CD4-positive, alpha-beta T cell treated with Interleukin-6 at 100 ng/mL for 8 hours (primary cell): ENCODE measurements at places on chromosomes 2 and 18.

GRCh38 chr18:37294951-37295350 lies 270.6 kb downstream of the CELF4 start:
- DNase-seq = no peak

- no peak for DNase-seq
Measured at GRCh38 chr2:156779416-156780120, 343.4 kb downstream of the GPD2 start.

DNA sequence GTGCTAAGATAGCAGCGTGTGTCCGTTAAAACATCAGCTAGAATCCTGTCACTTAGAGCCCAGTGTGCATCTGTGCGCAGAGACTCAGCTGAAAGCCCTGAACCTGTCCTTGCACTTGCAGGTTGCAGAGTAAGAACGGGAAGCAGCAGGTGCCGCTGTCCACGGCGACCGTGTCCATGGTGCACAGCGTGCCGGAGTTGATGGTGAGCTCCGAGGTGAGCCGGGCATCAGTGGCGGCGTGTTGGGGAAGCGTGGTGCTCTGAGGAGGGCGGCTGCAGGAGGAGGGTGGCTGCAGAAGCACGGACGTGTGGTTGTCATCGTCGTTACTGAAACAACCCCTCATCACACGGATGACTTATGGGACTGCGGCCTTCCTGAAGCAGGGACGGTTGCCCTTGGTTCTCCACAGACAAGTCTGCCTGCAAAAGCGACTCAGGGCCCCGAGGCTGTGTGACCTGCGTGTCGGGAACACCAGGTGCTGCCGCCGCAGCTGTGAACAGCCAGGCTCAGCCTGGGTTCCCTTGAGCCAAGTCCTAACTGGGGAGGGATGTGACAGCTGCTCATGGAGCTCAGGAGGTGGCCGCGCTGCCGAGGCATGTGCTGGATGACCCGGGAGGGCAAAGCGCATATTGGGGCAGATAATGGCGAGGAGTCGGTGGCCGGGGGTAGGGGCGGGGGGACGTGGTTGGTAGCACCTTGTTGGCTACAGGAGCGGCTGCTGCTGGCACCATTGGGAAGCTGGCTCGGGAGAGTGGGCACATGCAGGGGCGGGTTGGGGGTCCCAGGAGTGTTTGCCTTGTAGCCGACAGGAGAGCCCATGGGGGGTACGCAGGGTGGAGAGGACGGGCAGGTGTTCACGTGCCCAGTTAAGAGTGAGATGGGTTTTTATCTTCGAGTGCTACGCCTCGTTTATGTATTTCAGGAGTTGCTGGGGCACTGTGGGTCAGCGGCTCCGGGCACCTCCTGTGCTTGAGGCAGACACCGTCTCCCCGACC lies 16.6 kb downstream of the CTDP1 start:
- no peak for DNase-seq

- no peak for DNase-seq
Measured at GRCh38 chr2:165408186-165408585, 61.3 kb upstream of the CSRNP3 start.

GRCh38 chr2:226136739-226137138 lies 662.9 kb downstream of the IRS1 start:
- DNase-seq = no peak

DNA sequence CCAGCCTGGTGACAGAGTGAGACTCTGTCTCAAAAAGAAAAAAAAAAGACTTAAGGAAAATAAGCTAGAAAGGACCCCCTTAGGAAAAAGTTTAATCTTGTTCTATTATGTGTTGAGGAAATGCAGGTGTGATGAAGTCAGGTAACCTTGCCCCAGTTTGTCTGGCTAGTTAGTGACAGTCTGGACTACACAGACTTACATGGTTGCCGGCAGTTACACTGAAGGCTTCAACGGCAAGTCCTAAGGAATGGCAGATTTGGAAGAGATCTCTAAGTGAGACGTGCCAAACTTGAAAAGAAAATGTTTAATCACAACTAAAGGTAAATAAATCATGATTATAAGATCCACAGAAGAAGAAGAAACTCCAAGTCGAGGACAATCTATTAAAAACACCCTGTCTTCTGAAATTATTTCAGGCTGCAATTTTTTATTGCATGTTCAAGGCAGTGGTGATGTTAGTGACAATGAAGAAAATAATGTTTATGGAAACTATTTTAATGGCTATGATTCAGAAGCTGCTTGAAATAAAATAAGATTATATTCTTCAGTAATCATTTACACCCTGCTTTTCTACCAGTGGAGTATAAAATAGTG lies 84.2 kb downstream of the TTC27 start:
- DNase-seq = no peak

DNA sequence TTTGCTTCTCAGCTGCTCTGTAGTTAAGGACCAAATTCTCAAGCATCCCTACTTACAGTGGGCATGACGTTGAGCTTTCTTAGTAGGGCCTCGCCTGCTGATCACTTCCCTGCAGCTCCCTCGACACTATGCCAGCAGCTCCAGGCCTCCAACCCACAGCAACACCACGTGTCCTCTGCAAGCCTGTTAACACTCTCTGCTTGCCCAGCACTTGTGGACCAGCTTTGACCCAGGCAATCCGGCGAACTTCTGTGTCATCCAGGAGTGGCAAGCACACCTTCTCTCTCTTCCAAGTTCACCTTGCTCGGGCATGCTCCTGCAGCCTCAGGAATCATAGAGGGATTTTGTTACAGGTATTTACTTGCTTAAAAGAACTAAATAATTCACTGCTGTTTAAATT lies 138.6 kb upstream of the FHL2 start:
- no peak for DNase-seq

DNA sequence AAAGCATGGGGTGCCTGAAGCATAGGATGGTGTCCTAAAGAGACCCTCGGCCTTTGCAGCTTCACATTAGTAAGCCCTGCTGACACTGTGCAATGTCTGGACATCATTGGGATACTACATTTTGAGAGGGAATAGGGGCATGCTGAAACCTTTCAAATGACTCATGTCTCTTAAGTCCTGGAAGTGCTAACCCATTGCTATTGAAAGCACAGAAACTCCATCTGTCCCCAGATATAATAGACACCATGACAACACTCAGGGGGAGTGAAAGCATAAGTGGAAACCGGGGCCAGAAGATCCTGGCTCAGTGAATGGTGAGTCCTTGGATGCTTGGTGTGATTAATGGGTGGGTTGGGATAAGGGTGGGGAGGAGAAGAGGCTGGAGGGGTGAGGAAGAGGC lies 595.5 kb upstream of the ID2 start:
- no peak for DNase-seq

GRCh38 chr18:37419866-37420265 lies 145.7 kb downstream of the CELF4 start:
- no peak for DNase-seq

DNA sequence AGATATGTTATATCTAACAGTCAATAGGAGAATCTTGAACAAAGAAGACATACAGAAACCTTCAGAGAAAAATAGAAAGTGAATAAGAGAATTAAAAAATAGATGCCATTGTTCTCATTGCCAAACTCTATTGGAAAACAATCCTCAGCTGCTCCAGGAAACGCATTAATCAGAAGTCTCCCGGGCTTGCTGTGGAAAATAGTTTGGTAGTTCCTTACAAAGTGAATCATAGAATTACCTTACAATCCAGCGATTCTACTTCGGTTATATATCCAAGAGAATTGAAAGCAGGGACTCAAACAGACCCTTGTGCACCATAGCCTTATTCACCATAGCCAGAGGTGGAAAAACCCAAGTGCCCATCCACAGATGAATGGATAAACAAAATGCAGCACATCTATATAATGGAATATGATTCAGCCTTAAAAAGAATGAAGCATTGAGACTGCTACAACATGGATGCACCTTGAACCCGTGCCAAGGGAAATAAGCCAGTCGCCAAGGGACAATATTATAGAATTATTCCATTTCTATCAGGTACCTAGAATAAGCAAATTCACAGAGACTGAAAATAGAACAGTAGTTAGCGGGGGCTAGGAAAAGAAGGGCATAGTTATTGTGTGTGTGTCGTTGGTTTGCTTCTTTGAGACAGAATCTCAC lies 21.9 kb upstream of the CHRNA1 start:
- no peak for DNase-seq

DNA sequence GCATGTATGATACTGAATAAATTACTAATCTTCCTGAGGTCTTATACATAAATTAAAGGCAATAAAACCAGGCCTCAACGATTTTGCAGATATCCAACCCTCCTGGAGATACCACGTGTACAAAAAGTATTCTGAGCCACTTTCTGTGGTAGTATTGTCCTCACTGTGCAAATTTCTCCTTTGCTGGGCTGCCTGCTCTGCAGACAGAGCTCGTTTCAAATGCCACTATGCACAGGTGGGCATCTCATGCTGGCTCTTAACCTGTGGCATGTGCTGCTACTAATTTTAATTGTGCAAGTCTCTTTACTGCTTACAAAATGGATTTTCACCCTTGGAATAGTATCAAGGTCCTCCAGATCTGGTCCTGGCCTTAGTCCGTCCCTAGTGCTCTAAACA lies 66.4 kb upstream of the SLC16A14 start:
- DNase-seq = no peak

DNA sequence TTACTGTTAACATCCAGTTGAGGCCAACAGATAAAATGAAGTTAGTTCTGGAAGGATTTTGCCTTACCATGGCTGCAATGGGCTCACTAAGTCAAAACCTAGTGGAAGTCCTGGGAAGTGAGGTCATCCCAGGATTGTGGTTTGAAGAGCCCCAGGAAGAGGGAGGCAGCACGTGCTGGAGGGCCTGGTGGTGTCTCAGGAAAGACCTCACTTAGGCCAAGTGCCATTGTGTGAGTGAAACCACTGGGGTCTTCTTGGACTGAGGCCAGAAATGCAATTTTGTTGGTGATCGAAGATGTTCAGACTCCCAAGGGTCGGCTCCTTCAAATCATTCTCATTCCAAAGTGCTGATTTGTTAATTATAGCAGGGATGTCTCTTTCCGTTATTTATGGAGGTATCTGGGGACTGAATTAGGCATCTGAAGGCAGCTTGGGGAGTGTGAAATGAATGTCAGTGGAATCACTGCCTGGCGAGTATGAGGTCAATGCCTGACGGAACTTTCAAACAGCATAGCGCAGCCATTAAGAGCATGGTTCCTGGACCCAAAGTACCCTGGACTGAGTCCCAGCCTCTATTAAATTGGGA lies 60.0 kb downstream of the IL1R2 start:
- DNase-seq = no peak

GRCh38 chr18:75723521-75724340 lies 296.2 kb upstream of the SMIM21 start:
- no peak for DNase-seq

DNA sequence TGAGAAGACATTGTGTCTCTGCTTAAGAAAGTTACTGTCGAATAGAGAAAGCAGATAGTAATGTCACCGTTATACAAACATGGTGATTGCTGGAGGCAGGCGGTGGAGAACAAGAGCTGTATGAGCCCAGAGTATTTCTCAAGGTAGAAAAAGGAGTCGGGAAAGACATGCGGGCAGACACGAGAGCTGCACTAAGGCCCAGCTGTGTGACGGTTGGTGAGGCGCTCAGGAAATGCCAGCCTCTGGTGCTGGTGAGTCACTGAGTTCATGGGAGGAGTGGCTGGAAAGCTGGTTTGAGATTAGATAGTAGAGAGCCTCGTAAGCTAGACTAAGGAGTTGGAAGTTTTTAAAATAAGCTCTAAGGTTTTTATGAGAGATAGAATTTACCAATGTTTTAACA lies 390.9 kb upstream of the TRIB2 start:
- no peak for DNase-seq

GRCh38 chr2:201383136-201383535 lies 26.0 kb upstream of the FLACC1 start:
- DNase-seq = no peak

DNA sequence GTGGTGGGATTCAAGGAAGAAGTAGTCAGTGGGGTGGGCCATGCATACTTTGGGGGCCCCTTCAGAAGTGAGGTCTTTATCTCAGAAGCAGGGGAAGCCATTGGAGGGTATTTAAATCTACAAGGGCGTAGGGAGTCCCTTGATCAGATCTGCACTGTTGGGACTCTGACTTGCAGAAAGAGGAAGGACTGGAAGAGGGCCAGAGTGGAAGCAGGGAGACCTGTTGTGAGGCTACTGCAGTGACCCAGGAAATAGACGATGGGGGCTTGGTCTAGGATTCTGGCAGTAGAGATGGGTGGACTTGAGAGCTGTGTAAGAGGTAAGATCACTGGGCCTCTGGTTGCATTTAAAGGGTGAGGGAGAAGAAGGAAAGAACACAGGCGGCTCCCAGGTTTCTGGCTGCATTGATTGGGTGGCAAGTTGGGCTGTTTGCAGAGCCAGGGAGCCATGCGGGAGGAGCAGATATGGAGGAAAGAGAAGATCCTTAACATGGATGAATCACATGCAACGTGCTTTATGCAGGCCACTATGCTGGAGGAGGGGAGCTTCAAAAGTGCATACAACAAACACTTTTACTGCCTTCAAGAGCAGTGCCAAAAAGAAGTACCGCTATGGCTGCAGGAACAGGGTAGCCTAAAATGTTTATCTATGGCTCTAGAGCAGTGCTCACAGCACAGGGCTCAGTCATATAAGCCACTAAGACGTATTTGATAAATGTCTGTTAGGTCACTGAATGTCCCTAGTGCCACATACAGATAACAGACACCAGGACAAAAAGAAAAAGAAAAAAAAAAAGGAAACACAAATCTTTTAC lies 2.3 kb downstream of the SFXN5 start:
- no peak for DNase-seq

GRCh38 chr2:222794585-222795449 lies 66.0 kb upstream of the ACSL3 start:
- DNase-seq = no peak

- DNase-seq = no peak
Measured at GRCh38 chr18:76546436-76546835, 51.4 kb upstream of the ZNF516 start.

- peak; percentile 42 for DNase-seq
Measured at GRCh38 chr18:24659827-24660720, 199.6 kb downstream of the HRH4 start.

- DNase-seq = no peak
Measured at GRCh38 chr2:173457366-173457765, 102.7 kb downstream of the CDCA7 start.

DNA sequence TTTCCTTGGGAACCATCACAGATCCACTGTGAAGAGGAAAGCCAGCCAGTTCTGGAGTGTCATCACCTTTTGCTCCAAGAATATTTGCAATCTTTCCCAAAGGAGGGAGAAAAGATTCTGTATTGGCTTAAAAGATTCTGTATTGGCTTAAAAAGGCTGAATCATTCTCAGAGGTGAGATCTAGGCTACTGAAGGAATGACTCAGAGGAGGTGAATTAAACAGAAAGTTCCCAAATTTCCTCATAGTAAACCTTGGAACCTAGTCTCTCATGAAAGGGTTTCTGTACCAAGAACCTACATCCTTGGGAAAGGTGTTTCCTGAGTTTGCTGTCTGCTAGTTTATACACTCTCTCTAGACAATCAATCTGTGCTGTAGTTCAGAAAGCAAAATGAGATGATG lies 34.1 kb upstream of the GRB14 start:
- DNase-seq = no peak
